Stimulated activated CD8-positive, alpha-beta memory T cell treated with anti-CD3 and anti-CD28 coated beads, Interleukin-2, amount 100 ng/mL, for 48 hours (primary cell): ENCODE measurements at places on chromosomes 1 and 21.

DNA sequence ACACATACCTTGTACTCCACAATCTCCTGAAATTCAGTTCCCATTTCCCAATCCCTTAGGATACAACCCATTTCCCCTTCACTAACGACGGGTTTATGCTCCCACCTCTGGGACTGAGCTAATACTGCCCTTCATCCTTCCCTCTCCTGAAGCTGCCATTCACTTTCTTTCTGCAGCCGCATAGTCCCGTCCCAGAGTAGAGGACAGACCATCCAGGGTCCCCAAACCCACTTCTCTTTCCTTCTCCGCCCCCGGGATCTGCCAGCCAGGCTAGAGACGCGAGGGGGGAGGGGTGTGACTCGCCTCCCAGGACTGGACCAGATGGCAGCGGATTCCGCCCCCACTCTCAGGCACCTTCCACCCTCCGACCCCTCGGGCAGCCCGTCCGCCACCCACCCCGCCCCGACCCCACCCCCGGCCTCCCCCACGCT is 679 bp downstream of the ABL2 start:
- peak; percentile 23 for DNase-seq

GRCh38 chr1:63909526-63909925 is 135.7 kb downstream of the ROR1 start:
- no peak for DNase-seq

DNA sequence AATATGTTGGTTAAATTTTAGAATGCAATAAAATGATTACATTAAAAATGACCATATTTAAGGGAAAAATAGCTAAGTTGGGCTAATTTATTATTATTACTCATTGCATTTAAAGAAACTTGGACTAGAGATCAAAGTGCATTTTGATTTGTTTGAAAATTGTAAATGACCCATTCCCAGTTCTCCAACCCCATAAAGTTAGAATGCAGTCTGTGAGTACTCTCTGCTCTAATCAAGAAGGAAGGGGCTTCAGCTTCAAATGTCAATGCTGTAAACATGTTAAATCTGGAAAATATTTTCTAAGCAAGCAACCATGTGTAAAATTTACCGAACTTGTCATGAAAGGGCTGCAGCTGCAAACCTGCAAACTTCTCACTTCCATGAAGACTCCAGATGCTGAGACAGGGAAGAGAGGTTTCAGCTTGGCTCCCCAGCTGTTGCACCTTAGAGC is 232.7 kb downstream of the TTLL7 start:
- DNase-seq: no peak

- no peak for DNase-seq
These were observed 1.1 kb upstream of the ZNF496 start for GRCh38 chr1:247332623-247333361.

DNA sequence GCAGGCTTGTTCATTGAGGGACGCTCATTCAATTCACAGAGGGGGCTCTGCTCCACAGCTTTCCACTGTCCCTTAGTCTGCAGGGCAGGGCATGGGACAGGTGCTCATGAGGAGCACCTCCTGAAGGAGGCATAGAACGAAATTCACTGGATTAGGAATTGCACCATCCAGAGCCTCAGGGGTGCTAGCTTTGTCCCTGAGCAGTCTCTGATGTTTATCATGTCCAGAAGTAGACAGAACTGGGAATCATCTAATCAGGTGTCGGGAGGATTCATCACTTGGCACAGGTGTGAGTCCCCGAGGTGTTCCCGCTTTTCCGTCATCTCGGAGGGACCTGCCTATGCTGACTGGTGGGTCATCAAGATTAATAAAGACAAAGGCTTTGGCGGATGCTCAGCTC is 321.4 kb downstream of the AJAP1 start:
- no peak for DNase-seq

DNA sequence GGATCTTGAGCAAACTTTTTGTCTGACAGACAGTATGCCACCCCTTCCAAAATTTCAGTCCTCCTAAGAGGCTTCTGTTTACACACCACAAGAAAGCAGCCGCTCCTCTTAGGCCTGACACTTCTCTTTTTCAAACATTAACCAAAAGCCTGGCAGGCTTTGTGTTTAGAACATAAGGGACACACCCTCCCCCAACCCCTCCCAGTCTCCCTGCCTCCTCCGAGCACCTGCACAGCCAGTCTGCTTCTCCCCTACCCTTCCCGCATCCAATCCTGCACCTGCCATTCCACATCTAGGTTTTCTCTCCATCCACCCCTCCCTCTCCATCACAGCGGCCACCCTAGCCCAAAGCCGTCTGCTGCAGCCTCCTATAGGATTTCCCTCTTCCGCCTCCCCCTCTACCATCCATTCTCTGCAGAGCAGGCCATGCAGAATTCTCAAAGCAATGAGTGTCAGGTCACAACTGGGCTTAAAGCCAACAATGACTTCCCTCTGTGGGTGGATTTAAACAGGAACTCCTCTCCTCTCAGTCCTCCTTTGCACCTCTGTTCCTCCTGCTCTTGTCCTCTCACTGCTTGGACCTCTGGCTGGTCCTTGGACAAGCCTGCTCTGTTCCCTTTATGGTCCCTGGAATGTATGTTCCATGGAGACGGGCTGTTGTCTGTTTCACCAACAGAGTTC is 478.2 kb downstream of the NPHP4 start:
- DNase-seq: no peak

DNA sequence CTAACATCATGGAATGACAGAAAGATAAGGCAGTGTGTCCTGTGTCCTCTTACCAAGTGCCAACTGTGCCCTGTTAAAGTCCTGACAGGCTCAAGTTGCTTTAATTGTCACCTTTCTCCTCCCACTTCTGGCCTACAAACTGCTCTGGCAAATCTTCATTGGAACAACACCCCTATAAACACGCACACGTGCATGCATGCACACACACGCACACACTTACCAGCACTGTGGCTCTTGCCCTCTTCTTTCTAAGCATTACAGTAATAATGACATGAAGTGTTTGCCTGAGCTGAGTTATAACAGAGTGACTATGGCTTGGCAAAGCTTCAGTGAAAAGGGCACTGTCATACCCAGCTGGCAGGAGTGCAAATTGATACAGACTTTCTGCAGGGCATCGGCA is 82.3 kb upstream of the SYT6 start:
- DNase-seq: no peak

DNA sequence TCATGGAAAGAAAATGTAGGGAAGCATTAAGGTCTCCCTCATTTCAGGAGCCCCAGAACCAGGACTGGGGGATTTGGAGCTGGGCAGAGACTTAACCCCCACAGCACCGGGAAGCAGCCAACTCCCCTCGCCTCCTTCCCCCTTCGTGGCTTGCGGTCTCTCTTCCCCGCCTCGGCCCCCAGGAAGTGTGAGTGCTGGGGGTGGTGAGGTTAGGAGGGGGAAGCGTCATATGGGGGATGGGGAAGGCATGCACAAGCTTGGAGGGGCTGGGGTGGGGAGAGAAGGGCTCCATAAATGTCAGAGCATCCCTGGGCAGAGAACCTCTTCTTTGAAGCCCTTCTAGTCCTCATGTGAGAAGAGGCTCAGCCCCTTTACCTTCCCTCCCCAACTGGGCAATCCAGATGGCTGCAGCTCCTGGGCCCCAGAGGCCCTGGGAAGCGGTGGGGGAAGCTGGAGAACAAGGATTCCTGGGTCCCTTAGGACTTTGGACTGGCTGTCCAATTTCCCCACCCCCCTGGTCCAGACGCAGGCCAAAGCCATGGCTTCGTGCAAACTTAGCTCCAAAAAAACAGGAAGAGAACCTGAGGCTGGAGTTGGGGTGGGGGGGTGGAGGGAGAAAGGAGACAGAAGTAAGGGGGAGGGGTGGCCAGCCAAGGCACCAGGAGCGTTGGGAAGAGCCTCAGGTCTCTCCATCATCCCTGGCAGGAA is 7.8 kb downstream of the ZBTB7B start:
- DNase-seq: no peak

- DNase-seq: peak; percentile 12
These were observed 156.0 kb downstream of the RERE start for GRCh38 chr1:8661185-8662110.

DNA sequence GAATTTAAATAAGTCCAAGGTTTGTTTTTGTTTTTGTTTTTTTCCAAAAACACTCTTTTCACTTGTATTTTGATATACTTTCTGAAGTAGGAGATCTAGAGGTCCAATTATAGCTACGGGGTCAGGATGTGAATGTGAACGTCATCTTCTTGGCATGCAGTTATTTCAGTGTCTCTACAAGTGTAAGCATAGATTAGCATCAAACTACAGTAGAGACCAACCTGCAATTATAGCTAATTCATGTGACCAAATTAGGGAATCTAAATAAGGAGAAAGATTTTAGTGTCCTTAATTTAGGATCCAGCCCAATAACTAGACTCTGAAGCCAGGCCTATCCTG is 107.3 kb upstream of the PALMD start:
- no peak for DNase-seq

DNA sequence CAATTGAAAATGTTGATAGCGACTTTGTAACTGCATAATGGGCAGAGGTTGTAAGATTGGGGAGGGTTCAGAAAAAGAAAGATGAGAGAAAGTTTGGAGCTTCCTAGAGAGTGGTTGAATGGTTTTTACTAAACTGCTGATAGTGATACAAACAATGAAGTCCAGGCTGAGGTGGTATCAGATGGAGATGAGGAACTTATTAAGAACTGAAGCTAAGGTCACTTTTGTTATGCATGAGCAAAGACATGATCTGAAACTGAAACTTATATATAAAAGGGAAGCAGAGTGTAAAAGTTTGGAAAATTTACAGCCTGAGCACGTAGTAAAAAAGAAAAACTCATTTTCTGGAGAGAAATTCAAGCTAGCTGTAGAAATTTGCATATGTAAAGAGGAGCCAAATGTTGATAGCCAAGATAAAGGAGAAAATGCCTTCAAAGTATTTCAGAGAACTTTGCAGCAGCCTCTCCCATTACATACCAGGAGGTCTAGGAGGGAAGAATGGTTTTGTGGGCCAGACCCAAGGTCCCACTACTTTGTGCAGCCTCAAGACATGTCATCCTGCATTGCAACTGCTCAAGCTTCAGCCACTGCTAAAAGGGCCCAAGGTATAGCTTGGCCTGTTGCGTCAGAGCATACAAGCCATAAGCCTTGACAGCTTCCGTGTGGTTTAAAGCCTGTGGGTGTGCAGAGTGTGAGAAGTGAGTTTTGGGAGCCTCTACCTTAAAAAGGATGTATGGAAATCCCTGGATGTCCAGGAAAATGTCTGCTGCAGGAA is 843.9 kb downstream of the AMY1C start:
- no peak for DNase-seq

DNA sequence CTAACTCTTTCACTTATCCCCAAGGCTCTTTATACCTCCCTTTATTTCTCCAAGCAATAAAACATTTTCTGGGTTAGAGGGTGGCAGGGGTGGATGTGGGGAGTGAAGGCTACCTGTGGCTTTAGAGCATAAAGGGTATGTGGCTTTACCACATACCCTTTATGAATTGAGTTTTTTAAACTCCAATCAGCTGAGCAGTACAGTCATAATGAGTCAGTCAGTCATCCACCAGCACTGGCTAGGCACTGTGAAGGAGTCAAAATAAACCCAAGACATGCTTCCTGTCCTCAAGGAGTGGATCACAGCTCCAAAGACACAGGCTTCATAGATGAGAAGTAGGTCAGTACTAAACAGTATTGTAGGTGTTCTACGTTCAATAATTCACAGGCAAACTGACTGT is 2.6 kb upstream of the TDRD10 start:
- DNase-seq: no peak

DNA sequence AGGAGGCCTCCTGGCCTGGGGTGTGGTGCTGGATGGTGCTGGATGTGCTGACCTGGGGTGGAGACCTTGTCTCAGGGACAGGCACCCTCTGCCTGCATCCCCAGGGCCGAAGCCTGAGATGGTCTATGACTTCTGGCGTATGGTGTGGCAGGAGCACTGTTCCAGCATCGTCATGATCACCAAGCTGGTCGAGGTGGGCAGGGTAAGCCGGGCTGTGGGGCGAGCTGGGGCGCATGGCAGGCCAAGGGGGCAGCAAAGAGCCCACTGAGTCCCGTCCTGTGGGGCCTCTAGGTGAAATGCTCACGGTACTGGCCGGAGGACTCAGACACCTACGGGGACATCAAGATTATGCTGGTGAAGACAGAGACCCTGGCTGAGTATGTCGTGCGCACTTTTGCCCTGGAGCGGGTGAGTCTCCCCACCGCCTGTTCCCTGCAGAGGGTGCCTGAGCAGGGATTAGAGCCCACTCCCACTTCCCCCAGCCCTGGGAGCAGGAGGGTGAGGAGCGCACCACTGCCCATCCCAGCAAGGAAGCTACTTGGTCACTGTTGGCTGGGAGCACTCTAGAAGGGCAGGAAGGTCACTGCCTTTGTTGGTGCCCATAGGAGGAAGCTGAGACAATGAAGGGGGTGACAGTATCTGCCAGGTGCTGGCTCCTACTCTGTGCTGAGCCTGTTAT is 75.2 kb downstream of the PTPRU start:
- no peak for DNase-seq

- no peak for DNase-seq
These were observed 3.2 kb downstream of the PGLYRP4 start for GRCh38 chr1:153345187-153346076.

- DNase-seq: no peak
These were observed 1.2 kb downstream of the HPDL start for GRCh38 chr1:45327644-45328515.

- no peak for DNase-seq
These were observed 304.1 kb downstream of the PBX1 start for GRCh38 chr1:164863056-164863455.

DNA sequence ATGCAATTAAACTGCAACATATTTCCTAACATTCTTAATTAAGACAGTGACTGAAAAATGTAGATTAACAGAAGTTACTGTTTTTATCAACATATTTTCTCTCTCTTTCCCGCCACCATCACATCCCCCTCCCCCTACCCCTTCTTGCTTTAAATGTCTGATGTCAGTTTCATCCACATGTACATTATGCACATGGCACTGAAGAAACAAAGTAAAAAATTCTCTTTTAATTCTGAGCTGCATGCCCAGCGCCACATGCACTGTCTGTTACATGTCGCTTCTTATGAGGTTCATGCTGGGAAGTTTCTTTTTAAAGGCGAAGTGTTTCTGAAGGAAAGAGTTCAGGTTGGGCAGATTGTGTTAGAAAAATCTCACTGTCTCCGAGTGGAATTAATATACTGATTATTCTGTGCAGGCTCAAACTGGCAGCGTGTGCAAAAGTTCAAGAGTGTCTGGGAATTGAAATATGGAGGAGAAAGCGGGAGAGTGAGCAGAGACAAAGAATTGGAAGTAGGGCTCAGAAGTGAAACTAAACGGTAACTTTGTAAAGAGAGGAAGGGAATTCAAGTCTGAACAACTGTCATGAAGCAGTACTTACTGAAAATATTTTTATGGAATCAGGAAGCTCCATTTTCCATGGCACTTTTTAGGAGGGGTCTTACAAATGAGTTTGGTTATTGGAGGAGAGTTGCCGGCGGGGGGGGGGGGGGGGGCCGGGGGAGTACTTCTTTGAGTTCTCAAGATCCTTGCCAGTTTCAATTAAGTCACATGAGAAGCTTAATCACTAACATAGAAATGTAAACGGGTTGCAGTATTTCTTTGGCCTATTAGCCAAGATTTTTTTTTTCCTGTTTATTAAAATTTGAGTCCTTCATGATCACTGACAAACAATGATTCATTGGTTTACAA is 217.6 kb downstream of the SDCCAG8 start:
- no peak for DNase-seq

- DNase-seq: no peak
These were observed 14.7 kb upstream of the CD53 start for GRCh38 chr1:110857964-110858948.
